ENCODE measurements at places on chromosomes 16 and 17.

- DNase-seq, result no peak
Observed at GRCh38 chr17:82667668-82668000, 19.4 kb upstream of the WDR45B start.

GRCh38 chr16:9500872-9501271 lies 409.4 kb downstream of the HAPSTR1 start:
- no peak for DNase-seq

DNA sequence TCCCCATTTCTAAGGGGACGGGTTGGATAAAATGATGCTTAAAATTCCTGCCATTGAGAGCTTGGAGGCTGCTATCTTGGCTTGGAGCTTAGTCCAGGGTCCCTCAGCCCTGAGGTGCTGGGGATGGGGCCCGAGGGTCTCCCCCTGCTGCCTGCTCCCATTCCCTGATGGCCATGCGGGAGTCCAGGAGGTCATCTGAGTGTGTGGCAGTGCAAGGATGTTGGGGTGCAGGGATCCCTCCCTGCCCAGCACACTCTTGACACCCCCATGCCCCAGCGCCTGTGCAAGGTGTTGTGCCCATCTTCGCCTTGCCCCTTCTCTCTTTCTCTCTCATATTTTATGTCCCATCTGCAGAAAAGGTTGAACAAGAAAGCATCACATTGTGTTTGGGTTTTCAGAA lies 90.4 kb downstream of the IRF8 start:
- DNase-seq, result no peak

GRCh38 chr17:11871773-11872172 lies 125.5 kb downstream of the ZNF18 start:
- no peak for DNase-seq

DNA sequence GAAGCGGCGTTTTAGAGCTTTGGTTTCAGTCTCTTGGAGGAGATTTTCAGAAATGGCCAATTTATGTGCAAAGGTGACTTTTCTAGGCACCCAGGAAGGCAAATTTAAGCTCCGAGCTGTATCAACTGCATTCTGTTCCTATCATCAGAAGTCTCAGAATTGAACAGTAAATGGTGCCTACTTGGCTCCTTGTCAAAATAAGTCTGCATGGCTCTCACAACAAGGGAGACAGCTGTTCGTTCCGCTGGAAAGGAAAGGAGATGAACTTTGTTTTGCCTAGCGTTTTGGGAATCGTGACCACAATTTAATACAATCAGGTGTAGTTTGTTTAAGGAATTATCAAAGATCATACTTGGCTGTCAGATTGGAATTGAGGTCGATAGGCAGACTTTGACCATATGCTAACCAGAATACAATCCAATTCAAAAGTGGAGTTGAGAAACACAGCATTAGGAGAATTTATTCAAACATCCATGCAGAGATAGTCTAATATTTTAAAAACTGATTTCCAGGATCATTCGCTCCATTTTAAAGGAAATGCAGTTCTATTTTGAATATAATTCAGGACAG lies 139.4 kb downstream of the CPPED1 start:
- no peak for DNase-seq

- DNase-seq, result no peak
Observed at GRCh38 chr17:44862278-44862914, 14.7 kb downstream of the HIGD1B start.

DNA sequence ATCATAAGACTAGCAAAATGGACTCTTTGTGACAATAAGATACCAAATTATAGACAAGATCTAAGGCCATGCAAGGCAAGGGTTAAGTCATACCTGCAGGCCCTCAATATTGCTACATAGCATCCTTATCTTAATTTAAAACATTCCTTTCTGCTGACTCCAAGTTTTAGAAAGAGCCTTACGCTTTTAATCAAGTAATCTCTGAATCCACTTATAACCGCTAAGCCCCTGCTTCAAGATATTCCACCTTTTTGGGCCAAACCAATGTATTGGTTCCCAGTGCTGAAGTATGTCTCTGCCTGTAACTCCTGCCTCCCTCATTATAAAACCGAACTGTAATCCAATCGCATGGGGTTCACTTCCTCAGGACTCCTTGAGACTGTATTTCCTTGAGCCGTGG lies 255.4 kb downstream of the PHKB start:
- no peak for DNase-seq

DNA sequence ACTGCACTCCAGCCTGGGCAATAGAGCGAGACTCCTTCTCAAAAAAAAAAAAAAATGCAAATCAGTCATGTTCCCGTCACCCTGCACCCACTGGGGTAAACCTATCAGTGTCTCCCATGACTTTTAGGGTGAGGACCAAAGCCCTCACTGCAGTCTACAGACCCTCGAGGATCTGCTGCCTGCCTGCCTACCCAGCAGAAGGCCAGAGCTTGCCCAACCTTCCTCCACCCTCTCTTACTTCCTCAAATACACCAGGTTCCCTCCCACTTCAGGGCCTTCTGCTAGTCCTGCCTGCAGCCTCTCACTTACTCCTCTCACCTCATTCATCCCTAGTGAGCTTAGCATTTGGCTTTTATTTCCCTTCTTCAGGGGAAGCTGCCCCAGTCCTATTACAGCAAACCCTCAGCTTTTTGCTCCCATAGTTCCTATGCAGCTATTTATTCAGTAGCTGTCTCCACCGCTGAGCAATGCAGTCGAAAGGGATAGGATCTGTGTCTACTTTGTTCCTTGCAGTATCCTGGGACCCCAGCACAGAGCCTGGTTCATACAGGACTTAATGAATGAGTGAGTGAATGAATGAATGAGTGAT lies 17.8 kb upstream of the TOB1 start:
- no peak for DNase-seq

GRCh38 chr17:52096056-52096455 lies 62.5 kb downstream of the CA10 start:
- DNase-seq, result no peak

- no peak for DNase-seq
Observed at GRCh38 chr16:73054498-73054812, 6.5 kb upstream of the ZFHX3 start.

DNA sequence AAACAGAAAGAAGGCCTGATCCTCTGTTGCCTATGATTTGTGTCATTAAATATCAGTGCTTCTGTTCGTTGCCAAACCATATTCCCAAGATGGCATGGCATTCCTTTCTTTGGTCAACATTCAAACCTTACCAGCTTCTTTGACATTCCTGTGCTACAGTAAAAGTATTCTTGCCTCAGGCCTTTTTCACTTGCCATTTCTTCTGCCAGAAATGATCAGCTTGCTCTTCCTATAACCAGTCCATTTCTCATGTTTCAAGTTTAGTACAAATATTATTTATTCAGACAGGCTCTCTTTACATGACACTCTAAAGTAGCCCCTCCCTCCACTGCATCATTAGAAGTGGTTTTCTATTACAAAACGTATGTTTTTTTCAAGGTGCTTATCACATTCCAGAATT lies 278.3 kb downstream of the KCNJ2 start:
- DNase-seq, result no peak

DNA sequence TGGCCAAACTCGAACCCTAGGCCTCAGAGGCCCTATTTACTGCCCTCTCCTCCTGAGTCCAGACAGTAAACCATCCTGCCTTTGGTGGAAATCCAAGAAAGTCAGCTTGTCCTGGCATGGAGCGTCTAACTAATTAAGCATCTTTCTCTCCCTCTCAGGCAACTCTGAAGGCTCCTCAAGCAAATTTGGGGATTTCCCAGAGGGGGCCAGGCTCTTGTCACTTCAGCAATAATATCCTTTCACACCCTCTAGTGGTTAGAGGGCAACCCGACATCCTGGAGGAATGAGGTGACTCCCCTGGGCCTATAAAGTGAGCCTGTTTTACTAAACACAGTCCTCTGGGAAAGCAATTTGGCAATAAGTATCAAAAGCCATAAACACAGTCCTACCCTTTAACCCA lies 60.4 kb downstream of the NOG start:
- no peak for DNase-seq

- DNase-seq, result no peak
Observed at GRCh38 chr16:49645263-49645662, 210.6 kb downstream of the ZNF423 start.

DNA sequence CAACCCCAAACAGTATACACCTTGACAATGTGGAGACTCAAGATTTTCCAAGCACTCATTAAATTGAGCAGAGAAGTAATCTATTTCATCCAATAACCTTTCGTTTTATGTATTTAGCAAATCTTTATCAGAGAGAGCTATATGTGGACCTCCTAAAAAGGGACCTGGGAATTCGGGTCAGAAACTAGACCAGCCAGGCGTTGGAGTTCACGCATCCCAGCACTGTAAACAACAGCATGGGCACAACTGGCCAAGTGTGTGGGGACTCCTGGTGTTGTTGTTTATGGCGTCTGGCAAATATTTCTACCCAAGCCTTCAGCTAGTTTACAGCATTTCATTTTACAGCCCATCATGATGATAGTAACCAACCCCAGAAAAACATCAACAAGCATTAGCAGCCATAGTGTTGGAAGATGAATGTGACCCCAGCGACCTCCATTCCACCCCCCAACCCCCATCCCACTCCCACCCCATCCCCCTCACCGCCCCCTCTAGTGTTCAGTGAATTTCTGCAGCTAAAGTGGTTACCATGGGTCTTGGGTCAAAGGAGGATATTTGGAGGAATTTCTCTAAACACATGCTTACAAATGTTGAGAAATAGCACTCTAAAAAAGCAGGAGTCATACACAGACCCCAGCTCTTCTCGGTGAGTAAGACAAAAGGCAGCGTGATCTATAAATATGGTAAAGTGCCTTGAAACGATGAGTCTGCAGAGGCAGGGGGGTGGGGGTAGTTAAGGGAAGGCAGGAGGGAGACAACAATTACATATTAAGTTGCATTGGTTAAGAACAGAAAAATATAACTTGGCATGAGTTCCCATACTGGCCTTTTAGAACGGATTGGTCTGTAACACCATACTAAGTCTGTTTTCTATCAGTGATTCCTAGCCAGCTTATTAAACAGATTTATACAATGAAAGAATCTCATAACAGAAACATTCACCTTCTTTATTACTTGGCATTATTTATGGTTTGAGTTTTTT lies 91.4 kb upstream of the TBX2 start:
- DNase-seq, result no peak

GRCh38 chr17:34386343-34386696 lies 23.3 kb upstream of the CCL1 start:
- DNase-seq, result no peak

- DNase-seq, result no peak
Observed at GRCh38 chr16:23896832-23897821, 61.3 kb downstream of the PRKCB start.

DNA sequence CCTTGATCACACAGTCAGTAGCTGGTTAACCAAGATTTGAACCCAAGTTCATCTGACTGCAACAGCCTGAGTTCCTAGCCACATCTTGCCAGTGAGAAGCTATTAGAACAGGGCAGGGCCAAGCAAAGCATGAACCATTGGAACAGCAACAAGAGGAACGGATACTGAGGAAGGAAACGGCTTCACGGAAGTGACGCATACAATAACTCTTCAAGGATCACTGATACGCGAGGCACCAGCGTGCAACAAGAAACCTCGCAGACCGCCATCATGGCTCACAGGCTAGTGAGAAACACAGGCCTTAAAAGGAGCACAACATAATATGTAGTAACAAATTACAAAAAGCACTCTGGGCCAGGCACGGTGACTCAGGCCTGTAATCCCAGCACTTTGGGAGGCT lies 114.9 kb downstream of the CDYL2 start:
- no peak for DNase-seq

DNA sequence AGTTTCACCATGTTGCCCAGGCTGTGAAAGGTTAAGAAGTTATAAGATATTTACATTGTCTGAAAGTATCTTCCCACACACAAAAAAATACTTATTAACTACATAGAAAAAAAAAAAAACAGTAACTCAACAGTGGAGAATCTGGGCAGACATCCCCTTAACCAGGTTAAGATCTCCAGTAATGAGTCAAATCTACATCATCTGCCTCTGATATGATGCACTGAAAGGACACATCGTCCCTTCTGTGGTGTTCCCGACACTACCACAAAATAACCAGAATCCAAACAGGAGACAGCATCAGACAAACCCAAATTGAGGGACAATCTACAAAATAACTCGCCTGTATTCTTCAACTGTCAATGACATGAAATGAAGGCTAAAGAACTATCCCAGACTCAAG lies 40.0 kb downstream of the CMTM4 start:
- no peak for DNase-seq

GRCh38 chr17:82247856-82248671 lies 19.2 kb downstream of the SLC16A3 start:
- DNase-seq, result no peak

- DNase-seq, result no peak
Observed at GRCh38 chr16:54164789-54165173, 121.8 kb downstream of the IRX3 start.

GRCh38 chr17:22703204-22703603 lies 1010.9 kb downstream of the KCNJ18 start:
- DNase-seq, result no peak

DNA sequence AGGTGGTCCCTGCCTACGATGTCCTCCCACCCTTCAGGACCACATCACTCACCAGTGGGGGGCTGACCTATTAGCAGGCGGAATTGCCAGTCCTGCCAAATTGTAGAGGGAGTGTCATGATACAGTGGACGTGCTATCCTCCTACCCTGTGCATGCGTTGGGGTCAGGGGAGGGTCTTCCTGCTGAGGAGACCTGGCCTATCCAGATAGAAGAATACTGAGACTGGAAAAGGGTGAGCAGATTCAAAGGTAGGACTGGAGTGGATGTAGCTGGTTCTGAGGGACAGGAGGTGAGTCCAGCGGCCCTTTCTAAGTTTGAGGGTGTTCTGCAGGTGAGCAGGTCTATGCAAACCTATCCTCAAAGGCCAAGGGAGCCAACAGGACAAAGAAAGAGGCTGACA lies 8.0 kb downstream of the PRSS41 start:
- no peak for DNase-seq

- no peak for DNase-seq
Observed at GRCh38 chr17:81866440-81867169, 4.5 kb downstream of the ARHGDIA start.

- DNase-seq, result no peak
Observed at GRCh38 chr16:3837851-3838586, 42.5 kb downstream of the CREBBP start.

DNA sequence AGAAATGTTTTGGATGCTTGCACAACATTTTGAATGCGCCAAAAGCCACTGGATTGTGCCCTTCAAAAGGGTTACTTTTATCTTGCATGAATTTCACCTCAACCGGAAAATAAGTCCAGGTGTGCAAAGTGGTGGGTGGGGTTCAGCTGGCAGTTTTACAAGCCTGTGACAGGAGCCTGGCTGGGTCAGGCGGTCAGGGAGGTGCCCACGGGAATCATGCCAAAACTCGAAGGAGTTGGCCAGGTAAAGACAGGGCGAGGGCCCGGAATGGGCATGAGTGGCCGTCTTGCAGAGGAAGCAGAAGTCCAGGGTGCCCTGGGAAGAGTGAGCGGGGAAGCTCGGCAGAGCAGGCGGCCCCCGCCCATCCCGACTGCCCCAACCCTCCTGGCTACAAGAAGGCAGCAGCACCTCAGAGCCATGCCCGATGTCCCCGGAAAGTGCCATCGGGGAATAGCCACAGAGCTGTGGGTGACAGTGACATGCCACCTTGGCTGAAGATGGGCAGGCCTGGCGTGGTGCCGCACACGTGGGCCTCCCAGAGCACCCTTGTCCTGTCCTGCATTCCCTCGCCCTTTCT lies 19.1 kb upstream of the CACNG1 start:
- DNase-seq, result no peak

Data from cortex of kidney (tissue), 1 donor.